Stimulated activated CD4-positive, alpha-beta T cell treated with anti-CD3 and anti-CD28 coated beads, TNF-alpha, amount 100 ng/mL, for 48 hours (primary cell): ENCODE measurements at places on chromosomes 7 and 10.

GRCh38 chr7:80428161-80429054 lies 83.5 kb downstream of the GNAT3 start:
- DNase-seq, result no peak

DNA sequence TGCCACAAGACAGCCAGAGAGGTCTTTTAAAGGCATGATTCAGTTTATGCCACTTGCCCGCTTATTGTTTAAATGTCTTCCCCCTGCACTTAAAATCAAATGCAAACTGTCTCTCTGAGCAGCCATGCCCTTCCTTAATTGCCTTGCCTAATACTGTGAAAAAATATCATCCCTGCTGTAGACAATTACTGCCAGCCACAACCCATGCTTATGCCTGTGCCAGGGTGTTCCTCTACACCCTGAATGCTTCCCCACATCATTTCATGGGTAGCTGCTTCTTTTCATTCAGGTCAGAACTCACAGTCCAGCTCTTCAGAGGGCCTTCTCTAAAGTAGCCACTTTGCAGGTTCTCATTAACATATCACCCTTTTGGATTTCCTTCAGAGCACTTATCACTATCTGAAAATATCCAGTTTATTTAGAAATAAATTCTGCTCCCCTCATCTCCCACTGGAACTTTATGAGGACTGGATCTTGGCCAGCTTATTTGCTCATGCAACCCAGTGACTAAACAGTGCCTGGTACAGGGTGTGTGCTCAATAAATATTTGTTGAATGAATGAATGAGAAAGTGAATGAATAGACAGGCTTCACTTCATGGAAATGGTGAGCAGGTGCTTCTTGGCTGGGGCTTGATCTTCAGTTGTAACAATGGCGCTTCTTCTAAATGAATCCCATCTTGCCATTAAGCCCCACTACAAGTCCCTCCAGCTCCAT lies 162.4 kb upstream of the MDFIC start:
- no peak for DNase-seq

- DNase-seq, result no peak
Measured at GRCh38 chr10:129849452-129849750, 114.7 kb downstream of the EBF3 start.

DNA sequence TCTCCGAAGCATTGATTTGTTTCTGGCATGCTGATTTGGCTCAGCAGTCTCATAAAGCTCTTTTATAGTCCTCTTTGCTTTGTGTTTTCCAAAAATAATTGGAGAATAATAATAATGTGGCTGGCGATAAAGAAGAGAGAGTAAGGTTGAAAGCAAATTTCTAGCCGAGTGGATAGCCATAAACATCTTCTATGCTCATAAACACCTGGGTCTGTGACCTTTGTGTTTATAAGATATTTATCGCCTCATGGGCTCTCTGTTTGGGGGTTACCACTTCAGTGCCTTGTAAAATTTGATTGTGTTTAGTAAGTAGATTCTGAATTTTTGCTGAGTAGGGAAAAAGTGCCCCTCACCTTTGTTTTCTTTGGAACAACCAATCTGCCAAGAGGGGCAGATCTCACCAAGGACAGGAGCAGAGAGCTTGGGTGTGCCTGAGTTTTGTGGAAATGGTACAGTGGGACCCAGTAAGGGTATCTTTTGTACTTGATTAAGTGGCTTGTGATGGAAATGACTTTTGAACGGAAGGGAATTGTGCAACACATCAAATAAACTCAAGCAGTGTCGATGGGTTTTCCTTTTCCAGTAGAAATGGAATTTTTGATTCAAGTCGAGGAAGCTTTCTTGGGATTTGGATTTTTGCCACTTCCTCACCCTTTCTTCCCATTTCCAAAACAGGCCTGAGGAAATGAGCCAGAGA lies 220.5 kb downstream of the AUTS2 start:
- DNase-seq, result no peak

GRCh38 chr10:128540781-128541761 lies 414.8 kb upstream of the MKI67 start:
- no peak for DNase-seq
